ENCODE measurements at places on chromosomes 2 and 18.
A peak's percentile ranks its signal among the peaks of the same experiment; 100 is the strongest.

DNA sequence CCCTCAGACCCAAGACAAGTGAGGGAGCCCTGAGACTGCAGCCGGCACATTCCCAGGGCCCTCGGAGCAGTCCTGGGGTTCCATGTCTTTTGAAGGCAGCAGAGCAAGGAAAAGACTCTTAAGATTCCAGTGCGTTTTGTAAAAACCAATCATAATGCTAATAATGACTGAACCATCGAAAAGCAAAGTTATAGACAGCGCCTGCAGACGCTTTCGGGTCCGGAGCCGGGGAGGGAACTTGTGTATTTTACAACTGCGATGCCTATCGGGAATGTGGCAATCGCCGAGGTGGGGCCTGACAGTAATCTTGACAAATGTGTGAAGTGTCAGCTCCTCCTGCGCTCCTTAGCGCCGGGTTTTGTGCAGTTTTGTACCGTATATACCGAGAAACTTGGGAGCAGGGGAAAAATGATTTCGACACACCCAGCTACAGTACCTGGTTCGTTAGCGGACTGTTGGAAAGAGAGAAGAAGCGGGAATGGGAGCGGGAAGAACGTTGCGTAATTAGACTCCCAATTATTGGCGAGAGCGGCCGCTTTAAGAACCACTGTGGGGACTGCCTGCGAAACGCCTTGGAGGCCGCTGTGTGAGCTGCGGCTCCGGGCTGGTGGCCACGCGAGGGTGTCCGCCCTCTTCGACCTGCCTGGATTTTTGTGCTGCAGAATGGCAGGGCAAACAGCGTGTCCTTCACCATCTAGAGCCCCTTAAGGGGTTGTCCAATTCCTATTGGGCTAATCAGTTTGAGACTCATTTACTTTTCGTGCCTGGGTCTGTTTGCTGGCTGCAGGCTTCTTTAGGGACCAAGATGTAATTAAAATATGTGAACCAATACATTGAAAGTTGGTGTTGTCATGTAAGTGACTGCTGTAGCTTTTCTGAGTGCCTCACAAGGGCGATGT lies 2.4 kb downstream of the EPAS1 start:
- peak; percentile 71 for DNase-seq

DNA sequence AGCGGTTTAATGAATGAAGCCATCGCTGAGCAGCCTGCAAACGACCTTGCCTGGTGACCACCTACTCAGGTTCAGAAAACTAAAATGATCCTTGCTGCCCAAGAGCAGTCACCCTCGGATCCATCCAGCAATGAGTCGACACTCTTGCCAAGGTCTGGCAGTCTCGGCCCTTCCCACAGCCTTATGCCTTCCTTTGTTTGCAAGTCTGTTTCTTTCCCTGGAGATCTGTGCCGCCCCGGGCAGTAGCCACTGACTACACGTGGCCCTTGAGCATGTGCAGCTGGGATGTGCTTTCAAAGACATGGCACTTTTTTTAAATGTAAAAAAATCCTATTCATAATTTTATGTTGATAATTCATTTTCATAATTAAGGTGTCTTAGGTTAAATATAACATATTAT lies 37.2 kb upstream of the SLC35G4 start:
- no peak for DNase-seq

DNA sequence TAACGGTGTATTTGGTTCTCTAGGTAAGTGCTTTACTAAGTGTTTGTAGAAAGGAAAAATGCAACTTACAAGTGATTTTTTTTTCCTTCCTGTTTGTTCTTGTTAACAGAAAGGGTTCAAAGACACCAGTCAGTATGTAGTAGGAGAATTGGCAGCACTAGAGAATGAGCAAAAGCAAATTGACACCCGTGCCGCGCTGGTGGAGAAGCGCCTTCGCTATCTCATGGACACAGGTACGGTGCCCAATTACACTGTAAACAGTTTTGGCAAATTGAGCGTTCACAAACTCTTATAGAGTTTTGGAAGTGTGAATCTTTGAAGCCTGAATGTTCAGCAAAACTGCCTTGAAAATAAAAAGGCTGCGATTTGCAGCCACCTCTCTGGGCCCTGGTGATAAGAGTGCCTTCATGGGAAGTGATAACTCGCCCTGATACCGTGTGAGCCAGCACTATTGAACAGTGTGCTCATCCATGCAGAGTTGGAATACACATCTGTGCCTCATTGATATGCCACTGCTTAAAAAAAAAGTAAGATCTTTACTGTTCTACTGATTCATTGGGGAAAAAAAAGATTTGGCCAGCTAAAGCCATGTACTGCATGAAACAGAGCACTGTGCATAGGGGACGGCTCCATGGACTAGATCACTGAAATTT lies 54.0 kb upstream of the OTX1 start:
- no peak for DNase-seq

GRCh38 chr2:217279140-217279539 lies 419.3 kb upstream of the TNP1 start:
- DNase-seq = no peak

GRCh38 chr2:119468154-119468955 lies 36.7 kb downstream of the TMEM37 start:
- DNase-seq = peak; percentile 31

DNA sequence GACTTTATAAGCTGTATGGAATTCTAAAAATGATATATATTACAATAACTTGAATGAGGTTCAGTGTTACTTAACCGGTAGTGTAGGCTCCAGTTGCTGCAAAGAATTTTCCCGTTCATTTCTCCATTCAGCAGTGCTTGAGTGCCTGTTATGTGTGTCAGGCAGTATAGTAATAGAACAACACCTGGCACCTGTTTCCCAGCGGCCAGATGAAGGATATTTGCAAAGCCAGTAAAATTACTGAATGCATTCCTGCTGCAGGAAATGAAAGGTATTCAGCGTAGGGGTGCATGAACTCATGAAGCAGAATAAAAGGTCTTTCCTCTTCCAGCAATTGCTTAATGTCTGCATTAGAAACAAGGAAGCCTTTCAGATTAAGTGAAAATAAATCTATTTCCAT lies 18.8 kb downstream of the YPEL5 start:
- DNase-seq = no peak

Measured in AG08396 (cell line).